ENCODE measurements at places on chromosomes 7 and 10.

- DNase-seq: no peak
Observed at GRCh38 chr10:62614389-62615157, 189.9 kb upstream of the ADO start.

- no peak for DNase-seq
Observed at GRCh38 chr7:39349452-39350123, 216.6 kb upstream of the YAE1 start.

- peak; percentile 49 for DNase-seq
Observed at GRCh38 chr10:112374724-112375541, 1.0 kb downstream of the ACSL5 start.

DNA sequence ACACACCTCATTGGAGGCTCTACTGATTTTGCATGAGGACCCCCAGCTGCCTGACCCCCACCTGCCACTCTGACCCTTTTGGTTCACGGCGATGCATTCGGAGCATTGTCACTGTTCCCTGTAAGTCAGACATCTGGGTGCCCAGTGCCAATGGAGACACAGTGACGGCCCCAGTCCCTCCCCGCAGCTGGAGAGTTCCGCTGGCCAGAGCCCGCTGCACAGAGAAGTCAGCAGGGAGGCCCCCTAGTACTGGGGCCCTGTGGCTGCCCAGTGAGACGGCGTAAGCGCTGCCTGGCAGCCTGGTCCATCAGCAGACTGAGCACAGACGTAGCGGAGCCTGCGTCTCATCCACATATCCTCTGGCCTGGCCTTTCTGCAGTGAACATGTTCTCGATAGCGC, 77.5 kb downstream of the NKX6-2 start:
- DNase-seq: no peak

- DNase-seq: no peak
Observed at GRCh38 chr10:35369049-35369611, 32.8 kb downstream of the CCNY start.

GRCh38 chr10:51397695-51398094, 301.7 kb downstream of the CSTF2T start:
- no peak for DNase-seq

DNA sequence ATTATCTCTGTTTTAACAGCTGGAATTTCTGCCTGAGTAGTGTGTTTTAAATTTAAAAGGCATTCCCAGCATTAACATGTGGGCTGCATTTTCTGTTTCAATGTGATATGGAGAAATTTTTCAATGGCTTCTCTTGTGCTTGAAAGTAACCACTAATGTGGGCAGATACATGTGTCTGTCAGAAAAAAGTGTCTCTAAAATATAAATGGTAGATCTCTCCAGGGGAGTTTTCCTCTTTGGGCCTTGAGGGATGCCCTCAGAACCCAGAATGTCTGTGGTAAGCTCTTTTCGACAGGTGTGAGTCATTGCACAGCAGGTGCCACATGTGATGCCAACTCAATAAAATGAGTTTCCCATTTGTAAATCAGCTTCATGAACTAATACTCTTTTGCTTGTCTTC, 221.1 kb downstream of the SEMA3E start:
- DNase-seq: no peak

GRCh38 chr10:91017198-91017597, 96.3 kb upstream of the ANKRD1 start:
- DNase-seq: no peak

- DNase-seq: no peak
Observed at GRCh38 chr7:129864042-129864441, 88.7 kb downstream of the UBE2H start.

DNA sequence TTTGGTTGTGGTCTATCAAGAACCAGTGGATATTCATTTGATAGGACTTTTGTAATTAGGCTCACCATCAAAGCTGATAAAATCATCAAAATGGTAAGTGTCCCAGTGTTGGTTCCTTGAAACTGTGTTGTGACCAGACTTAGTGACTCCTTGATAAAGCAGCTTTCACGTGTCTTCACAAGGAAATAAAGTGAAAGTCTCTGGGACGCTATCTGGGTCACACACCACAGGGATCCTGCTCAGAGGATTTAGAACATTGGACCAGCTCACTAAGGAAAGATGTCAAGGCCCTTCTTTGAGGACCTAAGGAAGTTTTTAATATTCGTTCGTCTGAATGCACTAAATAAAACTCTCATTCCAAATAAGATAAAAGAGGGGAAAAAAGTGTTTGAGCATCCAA, 193.1 kb downstream of the RNLS start:
- no peak for DNase-seq

- no peak for DNase-seq
Observed at GRCh38 chr7:108642126-108642525, 72.5 kb downstream of the DNAJB9 start.

- no peak for DNase-seq
Observed at GRCh38 chr10:100866010-100866409, 46.8 kb upstream of the SLF2 start.

- DNase-seq: no peak
Observed at GRCh38 chr10:50514995-50515394, 108.8 kb downstream of the SGMS1 start.

DNA sequence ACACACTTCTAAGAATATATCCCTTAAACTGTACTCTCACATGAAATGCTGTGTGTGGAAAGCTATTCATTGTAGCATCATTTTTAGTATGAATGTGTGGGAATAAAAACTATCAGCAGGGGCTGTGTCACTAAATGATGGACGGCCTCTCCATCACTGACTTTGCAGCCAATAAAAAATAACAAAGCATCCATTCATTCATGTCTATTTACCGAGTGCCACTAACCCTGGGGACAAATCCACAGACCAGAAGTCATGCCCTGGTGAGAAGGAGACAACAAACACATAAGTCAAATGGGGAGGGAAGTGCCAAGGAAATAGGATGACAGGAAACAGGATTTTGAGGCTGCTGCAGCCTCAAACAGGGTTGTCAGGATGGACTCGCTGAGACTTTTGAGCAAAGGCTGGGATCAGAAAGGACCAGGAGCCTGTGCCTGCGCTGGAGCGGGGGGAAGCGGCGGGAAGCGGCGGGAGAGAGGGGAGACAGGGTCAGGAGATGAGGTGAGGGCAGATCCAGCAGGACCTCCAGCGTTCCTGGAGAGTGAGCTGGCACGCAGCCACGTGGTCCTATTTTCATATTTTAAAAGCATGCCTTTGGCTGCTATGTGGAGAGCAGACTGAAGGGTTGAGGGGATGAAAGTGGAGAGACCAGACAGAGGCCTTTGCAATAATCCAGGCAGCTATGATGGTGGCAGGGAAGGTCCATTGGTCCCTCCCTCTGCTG, 2.2 kb upstream of the NOM1 start:
- DNase-seq: no peak

DNA sequence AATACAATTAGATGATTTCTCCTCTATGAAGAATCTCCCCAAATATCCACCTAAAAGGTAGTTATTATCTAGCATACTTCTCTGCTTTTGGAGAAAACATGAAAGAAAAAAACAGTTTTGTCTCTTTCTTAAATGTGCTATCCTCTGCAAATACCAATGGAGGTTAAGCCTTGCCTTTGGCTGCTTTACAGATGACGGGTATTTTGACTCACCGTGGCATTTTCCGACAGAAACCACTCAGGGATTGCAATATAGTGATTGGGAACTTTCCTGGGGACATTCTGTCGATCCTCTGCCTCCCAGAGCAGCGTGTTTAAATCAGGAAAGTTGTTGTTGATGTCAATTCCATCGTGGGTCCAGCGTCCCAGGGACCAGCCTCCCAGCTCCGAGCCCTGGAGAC, 100.6 kb downstream of the GPR26 start:
- DNase-seq: no peak

DNA sequence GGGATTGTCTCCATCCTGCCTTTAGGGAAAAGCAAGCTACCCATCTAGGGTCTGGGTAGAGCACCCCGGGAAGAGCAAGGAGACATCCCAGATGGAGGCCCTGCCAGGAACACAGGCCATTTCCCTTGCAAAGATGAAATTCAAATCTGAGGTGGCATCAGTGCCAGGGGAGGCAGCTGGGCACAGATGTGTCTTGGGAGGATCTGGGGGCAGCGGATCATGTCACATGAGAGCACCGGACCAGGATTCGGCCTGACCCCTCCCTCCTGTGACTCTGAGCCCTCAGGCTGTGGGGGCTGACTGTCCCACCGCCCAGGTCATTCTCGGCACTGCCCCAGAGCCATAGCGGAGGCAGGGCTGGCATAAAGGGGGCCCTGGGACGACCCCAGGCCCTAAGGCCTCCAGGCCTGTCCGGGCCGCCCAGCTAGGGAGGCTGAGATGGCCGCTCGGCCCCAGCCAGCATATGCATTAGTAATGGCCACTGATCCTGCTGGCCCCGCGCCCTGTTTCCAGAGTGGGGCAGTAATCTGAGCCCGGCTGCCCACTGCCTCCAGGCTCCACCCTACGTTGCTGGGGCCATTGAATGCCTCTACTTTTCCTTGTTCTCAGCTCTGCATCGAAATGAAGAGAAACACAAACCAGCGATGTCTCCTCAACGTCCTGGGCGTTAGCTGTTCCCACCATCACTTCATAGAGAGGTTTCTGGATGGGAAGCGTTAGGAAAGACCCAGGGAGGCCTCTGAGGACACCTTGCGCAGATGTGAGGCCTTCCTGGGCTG, 148.5 kb downstream of the UBE2H start:
- no peak for DNase-seq

DNA sequence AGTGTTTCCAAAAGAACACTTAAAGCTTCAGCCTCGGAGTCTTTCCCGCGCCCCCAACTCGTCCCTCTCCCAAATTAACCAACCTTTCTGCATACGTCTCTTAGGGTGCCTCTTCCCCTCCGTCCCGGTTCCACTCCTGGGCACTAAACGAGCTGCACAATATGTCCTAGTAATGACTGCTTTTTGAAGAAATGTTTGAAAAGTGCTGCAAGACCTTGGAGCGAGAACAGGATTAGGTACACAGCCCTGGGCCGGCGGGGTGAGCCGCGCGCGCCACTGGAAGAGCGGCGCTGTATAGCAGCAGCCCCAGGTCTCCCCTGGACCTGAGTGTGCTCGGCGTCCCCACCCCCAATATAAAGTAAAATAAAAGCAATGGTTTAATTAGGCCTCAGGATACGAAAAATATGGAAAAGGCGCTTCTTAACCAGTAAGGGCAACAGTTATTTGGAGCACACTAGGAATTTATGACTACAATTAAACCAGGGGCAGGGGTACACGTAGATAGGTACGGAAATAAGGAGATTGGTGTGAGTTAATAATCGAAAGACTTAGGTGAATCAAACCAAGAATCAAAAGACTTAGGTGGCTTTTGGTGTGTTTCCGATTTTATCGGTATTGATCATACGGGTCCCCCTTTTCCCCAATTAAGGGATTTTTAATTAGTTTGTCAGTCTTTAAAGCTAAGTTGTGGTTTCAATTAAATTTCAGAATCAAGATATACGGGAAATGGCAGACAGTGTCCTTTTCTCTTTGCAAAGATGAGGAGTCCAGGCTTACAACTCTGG, 1.9 kb downstream of the TET1 start:
- no peak for DNase-seq

DNA sequence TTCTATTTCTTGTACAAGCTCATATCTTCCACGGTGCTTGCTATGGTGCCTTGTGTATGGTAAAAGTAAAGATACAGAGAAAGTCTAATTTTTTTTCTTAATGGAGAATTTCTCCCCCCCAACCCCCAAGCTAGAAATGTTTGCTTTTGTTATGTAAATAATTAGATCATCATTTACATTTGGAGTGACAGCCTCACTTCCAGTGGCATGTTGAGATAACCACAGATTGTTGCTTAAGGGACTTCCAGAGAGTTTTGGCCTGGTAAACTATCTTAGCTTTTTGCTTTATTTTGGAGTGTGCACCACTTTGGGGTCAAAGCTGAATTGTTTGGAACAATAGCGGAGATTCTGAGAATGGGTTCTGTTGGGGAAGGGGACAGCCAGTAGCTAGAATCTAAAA, 129.7 kb downstream of the ZNF365 start:
- no peak for DNase-seq

DNA sequence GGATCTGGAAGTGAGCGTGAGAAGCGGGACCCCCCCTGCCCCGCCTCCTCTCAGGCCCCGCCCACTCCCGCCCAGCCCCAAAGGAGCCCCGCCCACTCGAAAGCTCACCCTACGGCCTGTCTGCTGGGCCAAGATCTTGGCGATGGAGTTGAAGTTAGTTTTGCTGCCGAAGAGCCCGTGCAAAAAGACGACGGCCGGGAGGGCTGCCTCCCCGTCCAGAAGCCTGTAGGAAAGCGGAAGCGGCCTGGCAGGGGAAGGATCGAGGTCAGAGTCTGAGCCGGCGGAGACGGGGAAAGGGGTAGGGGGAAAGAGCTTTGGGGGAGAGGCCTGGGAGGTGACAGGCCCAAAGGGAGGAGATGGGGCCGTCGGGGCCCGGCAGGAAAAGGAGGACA, 386 bp downstream of the ABHD11 start:
- peak; percentile 76 for DNase-seq

DNA sequence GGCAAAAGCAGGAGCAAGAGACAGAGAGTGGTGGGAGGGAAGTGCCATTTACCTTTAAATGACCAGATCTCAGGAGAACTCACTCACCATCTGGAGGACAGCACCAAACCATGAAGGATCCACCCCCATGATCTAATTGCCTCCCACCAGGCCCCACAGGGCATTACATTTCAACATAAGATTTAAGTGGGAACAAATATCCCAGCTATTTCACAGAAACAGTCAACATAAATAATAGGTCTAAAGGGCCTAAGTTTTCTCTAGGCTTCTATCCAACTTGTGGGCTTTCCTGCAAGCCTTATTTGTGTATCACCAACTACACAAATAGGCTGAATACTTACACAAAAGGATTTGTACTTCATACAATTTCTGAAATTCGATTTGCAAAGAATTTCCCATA, 196.8 kb upstream of the POT1 start:
- no peak for DNase-seq

GRCh38 chr7:73671322-73671661, 3.7 kb downstream of the VPS37D start:
- no peak for DNase-seq

DNA sequence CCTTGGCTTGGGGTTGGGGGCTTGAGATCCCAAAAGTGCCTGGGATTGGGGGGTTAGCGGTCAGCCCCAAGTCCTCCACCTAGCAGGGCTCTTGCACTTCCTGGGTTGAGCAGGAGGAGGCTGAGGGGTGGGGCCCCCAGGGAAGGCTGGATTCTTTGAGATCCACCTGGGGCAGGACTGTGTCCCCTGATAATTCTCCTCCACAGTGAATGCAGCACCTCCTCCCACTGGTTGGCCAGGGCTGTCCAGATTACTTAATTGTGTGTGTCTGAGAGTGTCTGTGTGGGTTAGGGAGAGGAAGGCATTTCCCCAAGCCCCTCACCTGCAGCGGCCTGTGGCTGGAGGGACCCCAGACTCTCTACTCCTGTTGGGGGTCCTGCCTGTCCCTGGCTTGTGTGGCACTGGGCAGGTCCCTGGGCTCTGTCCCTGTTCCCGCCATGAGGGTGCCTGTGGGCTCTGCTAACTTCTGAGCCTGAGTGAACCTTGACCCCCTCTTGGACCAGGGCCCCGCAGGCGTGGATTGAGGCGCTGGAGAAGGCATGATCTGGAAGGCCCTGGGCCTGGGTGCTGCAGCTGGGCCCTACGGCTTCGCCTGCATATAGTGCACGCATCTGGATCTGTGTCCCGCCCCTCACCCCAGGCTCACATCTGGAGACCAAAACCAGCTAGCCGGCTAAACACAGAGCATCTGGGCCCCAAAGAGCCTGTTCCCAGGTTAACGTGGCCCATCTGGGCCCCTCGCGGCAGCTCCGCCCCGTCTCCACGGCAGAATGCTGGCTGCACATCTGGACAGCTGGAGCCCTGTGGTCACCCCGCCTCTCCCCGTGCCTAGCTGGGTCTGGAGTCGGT, 10.4 kb downstream of the TMEM270 start:
- no peak for DNase-seq
